Left renal cortex interstitium (tissue), 4 donors: ENCODE measurements at places on chromosomes 4 and X. TPM values are rescaled to one million over a fixed set of nuclear protein-coding genes. Genes with fewer than 3 reads are reported as not detected.

The ATRX gene
- 97.1 TPM for polyA plus RNA-seq

DNA sequence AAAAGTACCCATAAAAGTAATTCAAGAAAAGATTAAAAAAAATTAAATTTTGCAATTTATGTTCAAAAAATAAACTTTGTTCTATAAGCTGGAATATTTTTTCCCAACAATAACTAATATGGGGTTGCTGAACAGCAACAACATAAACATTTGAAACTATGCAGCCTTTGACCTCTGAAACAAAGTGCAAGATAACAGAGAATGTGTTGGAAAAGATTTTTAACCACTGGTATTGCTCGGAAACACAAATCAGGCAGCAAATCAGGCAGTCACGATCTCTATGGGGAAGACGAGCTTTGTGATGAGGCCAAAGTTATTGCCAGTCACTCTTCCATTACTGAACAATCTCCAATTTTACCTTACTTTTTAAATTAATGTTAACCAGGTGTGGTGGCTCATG is 332.1 kb downstream of the PABPC4L start:
- DNase-seq, result no peak

- DNase-seq, result no peak
These were observed 81.8 kb downstream of the MTMR1 start for GRCh38 chrX:150774798-150775568.

- DNase-seq, result no peak
These were observed 9.0 kb upstream of the HSD17B11 start for GRCh38 chr4:87399954-87400353.

DNA sequence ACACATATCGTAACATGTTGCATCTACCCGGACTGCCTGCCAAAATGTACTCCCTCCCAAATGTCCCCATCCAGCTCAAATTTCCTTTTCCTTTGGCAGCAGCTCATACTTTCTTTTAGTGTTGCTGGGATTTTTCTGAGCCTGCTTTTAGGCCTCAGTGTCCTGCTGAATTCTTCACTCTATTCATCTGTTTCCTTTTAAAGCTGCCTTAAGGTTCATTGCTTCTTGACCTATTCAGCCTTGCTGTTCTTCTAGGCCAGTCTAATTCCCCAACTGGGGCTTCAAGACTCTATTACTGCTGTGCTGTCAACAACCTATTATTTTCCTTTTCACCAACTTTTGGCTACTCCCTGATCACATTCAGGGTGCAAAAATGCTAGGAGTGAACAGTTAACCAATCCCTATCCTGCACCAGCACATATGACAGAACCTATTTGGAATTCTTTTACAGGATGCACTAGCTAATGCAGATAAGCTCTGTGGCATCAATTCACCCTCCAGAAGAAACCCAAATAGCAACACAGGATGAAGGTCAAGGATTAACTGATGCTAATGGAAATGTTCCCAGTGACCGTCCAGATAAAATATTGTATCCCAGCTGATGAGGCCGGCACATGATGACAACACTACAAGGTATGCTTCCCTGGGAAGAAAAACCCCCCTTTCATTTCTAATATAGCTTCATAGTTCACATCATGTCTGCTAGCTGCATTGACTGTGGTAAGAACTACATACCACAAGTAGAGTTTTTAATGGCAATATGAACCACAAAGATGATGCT is 114.7 kb upstream of the TTC29 start:
- no peak for DNase-seq

GRCh38 chr4:15341733-15342300 is 86.0 kb upstream of the C1QTNF7 start:
- DNase-seq, result no peak

The HSFX3 gene
- polyA plus RNA-seq, result not detected

The KLF8 gene
- 4.3 TPM for polyA plus RNA-seq

The CYBB gene
- polyA plus RNA-seq, result 13.0 TPM

DNA sequence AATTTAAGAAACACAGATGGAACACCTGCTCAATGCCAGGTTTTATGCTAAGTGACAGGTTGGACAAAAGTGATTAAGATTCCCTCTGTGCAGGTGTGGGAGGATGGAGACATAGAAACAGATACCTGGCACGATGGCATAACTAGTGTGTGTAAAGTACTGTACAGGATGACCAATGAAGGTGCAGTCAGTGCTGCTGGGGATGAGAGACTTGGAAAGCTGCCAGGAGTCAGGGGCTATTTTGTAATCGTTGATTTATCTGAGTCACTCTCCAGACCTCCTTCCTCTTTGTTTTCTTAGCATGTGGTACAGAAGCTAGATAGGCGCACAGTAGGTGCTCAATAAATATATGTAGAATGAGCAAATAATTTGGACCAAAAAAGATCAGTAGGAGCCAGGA is 58.2 kb downstream of the CWH43 start:
- DNase-seq, result no peak
